ENCODE measurements at places on chromosomes 6 and 20.

- no peak for DNase-seq
Measured at GRCh38 chr6:139625081-139625939, 250.9 kb upstream of the CITED2 start.

GRCh38 chr20:50501972-50502745, 8.0 kb upstream of the PTPN1 start:
- no peak for DNase-seq

- no peak for DNase-seq
Measured at GRCh38 chr6:56802584-56802983, 152.3 kb upstream of the BEND6 start.

DNA sequence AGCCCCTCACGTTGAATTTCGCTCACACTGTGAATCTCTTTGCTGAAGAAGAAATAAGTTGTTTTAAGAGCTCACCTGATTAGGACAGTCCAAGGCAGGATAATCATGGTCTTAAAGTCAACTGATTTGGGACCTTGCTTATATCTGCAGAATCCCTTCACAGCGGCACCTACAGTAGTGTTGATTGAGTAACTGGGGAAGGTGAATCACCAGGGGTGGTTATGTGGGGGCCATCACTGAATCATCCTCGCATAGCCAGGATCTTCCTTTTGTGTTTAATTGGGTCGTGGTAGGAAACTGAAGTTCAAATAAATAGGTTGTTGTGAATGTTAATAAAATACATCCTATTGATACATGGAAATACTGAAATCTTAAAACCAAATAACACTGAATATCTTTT, 20.2 kb upstream of the MICA start:
- no peak for DNase-seq

- no peak for DNase-seq
Measured at GRCh38 chr20:44683263-44684046, 31.7 kb upstream of the CCN5 start.

GRCh38 chr6:92496527-92496926, 922.8 kb downstream of the EPHA7 start:
- DNase-seq: no peak

DNA sequence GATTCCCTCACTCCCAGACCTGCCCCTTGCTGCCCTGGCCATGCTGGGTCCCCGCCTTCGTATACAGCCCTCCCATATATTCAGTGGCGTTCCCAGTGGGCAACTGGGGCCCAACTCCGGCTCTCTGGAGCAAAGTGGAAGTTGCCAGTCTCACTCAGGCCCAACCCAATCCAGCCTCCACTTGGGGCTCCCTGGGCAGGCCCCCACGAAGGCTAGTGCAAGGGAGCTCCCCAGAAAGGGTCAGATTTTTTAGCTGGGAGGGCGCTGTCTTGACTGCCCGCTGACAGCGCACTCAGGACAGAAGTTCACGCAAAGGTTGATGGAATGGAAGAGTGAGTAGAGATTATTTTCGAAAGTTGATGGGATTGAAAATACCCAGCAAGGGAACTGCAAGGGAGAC, 5.9 kb downstream of the TP53TG5 start:
- no peak for DNase-seq

GRCh38 chr6:121413879-121414278, 21.6 kb upstream of the GJA1 start:
- no peak for DNase-seq

GRCh38 chr6:44940367-44940766, 387.8 kb upstream of the RUNX2 start:
- DNase-seq: no peak

- no peak for DNase-seq
Measured at GRCh38 chr6:35209622-35210247, 4.0 kb upstream of the SCUBE3 start.

- DNase-seq: no peak
Measured at GRCh38 chr6:162262466-162263196, 464.9 kb downstream of the PRKN start.

DNA sequence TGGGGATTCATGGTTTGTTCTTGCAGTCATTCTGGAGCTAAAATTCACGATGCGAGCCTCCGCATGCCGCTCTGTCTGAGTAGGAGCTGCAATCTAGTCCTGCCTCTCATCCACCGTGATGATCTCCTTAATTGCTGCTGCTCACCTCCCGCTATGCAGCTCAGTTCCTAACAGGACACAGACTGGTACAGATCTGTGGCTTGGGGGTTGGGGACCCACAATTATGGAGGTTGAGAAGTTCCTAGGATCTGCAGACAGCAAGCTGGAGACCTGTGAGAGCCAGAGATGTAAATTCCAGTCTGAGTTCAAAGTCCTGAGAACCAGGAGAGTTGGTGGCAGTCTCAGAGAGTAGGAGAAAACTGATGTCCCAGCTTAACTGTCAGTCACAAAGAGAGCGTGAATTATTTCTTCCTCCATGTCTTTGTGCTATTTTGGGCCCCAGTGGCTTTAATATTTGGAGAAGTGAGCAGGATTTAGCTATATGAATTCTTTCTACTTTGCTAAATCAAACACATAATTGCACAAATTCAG, 378.7 kb upstream of the MAN1A1 start:
- DNase-seq: no peak

- DNase-seq: peak; percentile 92
Measured at GRCh38 chr20:43513931-43514647, 6.6 kb downstream of the L3MBTL1 start.

GRCh38 chr20:49818816-49819215, 6.2 kb downstream of the SLC9A8 start:
- no peak for DNase-seq

GRCh38 chr6:155701342-155701741, 245.7 kb upstream of the NOX3 start:
- no peak for DNase-seq

DNA sequence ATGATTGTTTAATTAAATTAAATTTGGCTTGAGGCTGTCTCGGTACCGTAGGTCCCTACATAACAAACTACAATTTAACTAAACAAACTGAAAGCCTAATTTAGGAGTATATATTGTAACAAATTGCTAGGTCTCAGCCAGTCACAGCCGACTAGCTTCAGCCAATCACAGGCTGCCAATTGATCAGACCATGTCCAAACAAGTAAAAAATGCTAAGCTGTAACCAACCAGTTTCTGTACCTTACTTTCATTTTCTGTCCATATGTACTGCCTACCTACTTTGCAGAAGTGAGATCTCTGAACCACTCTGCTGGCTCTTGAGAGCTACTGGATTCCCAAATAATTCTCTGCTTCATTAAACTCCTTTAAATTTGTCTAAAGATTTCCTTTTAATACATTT, 648.0 kb upstream of the GJE1 start:
- DNase-seq: no peak

GRCh38 chr6:29723666-29724588, 693 bp downstream of the HLA-F start:
- DNase-seq: no peak

- no peak for DNase-seq
Measured at GRCh38 chr6:110885526-110885925, 10.9 kb downstream of the AMD1 start.

DNA sequence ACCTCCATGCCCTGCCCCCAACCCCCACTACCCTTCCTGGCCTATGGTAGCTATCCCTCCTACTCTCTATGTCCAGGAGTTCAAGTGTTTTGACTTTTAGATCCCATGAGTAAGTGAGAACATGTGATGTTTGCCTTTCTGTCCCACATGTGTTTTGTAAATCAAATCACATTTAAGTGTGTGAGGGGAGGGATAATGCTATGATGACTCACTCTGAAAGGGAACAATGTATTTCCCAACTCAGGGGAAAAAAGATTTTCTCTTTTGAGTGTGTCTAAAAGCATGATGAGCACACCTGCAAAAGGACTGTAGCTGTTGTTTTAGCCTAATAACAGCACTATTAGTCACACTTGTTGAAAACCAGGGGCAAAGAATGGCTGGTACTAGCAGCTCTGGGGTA, 193.7 kb downstream of the GJA10 start:
- DNase-seq: no peak

- DNase-seq: no peak
Measured at GRCh38 chr6:37172912-37173492, 3.0 kb downstream of the PIM1 start.

DNA sequence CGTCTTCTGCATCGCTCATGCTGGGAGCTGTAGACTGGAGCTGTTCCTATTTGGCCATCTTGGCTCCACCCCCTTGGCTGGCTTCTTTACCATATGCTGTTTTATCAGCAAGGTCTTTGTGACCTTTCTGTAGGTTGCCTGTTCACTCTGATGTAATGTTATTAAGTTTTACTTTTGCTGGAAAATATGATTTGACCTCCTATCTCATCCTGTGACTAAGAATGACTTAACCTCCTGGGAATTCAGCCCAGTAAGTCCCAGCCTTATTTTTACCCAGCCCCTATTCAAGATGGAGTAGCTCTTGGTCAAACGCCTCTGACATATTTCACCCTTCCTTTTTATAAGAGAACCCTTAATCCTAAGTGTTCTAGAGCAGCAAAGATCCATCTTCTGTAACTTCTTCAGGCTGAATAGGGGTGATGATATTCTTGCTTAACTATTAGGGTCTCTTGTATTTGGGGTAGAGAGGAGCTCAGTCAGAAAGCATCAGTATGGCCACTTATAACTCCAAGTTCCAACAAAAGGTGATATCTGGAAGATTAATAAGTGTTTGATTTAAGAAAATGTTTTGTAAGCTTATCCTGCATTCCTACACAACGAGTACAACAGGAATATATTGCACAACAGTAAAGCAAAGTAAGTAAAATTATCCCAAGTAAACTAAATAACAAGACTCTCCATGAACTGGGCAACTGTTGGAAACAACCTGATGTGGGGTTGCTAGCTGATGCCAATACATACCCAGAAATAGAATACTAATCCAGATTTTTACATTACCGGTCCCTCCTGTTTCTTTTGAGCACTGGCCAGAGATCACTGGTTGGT, 23.1 kb upstream of the HMGN3 start:
- no peak for DNase-seq

DNA sequence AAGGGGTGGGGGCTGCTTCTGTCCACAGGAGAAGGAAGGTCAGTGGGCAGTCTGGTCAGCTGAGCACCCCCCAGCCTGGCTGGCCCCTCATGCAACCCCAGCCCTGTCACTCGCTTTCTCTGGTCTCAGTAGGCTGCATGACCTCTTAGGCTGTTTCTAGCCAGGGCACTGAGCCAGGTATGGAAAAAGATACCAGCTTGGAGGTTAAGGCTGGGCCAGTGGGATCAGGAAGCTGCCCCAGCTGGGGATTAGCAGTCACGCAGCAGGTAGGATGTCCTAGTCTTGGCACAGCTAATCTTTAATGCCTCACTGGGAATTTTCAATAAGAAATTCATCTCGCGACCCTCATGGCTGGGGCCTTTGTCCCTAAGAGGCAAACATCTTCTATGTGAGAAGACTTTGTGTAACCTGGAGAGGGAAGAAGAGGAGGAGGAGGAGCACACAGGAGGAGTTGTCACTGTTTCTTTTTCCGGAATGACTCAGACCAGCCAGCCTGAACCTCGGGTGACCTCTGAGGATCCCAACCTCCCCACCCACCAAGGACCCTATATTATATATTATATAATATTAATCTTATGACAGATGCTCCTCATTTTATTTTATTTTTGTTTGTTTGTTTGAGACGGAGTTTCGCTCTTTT, 2.4 kb upstream of the BPIFA2 start:
- peak; percentile 59 for DNase-seq

DNA sequence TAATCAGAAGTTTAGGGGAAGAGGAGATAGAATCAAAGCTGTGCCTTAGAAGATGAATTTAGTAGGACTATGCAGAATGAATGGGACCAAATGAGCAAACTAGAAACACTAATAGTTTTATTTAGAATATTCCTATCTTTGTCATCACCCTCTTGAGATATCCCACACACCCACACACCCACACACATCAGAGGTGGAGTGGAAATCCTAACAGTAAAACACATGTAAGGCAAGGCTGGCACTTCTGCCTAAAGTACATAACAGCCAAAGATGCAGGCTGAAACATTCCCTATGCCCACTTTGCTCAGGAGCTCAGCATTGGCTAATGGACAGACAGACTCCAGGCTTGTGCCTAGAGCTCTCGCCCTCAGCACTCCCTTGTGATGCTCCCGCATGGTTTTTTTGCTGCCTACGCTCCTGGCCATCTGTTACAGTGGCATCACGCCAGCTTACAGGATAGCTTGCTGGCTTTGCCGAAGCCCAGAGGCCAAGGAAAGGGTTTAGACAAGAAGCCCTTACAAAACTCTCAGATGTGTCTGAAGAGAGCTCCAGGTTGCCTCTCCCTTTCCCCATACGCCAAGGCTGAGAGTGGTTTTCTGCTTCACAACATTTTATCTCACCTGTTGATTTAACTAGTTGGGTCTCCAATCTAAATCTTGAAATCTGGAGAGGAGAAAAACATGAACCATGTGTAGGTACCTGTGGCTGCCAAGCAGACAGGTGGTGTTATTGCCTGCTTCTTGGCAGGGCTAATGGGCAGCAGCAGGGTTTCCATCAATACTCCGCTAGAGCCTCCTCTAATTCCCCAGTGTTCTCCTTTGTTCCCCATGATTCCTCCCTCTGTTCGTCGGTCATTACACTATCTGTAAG, 282.6 kb upstream of the ID4 start:
- no peak for DNase-seq

DNA sequence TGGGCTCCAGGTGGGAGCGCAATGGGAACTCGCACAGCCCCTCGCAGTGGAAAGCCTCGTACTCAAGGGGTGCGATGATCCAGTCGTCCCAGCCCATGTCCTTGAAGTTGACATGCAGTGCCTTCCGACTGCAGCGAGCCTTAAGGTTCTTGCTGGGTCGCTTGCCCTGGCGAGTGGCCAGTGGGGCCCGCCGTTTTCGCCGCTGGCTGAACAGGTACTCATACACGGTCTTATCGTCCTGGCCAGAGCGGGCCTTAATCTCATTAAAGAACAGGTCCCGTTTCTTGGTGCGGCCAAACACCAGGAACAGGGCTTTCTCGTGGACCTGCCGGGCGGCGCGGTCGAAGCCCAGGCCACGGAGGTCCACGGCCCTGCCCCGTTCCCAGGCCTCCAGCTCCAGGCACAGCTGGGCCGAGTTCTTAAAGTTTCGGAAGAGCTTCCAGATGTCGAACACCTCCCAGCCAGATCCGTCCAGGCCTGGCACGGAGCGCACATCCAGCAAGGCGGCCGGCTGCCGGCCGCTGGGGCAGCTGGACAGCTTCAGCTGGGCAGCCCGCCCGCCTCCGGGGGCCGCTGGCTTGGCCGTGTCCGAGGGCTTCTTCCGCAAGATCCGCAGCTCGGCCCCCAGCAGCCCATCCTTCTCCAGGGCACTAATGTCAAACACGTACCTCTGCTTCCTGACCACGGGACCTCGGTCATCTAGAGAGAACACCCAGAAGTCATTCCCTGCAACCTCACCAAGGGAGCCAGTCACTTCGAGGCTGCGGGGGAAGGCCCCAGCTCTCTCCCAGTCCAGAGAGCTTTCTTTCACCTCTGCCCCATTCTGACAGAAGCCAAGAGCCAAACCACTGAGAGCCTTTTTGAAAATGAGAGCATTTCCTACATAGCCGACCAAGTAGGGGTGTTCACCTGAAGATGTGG, 3.7 kb downstream of the GDF5 start:
- no peak for DNase-seq

GRCh38 chr6:147699637-147700036, 191.1 kb downstream of the SAMD5 start:
- no peak for DNase-seq

- DNase-seq: no peak
Measured at GRCh38 chr6:105990151-105990550, 96.0 kb upstream of the PRDM1 start.
